ENCODE measurements at places on chromosomes 5 and 9.

DNA sequence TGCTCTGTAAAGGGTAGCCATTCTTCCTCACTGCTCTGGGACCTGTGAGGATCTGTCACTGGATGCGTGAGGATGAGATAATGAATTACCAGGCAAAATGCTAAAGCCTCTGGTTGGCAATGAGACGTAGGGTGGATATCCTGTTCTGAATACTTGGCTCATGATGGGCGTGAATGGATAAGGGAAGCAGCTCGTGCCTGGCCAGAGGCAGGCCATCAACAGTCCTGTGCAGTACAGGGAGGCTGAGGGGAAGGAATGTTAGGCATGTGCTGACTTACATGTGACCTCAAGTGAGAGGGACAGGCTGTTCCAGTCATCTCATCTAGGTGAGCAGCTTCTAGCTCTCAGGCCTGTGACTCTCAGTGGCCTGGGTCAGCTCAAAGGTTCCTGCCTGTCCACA, 172.8 kb downstream of the CARTPT start:
- no peak for DNase-seq

- DNase-seq: no peak
Observed at GRCh38 chr5:61289241-61289640, 42.8 kb upstream of the ZSWIM6 start.

DNA sequence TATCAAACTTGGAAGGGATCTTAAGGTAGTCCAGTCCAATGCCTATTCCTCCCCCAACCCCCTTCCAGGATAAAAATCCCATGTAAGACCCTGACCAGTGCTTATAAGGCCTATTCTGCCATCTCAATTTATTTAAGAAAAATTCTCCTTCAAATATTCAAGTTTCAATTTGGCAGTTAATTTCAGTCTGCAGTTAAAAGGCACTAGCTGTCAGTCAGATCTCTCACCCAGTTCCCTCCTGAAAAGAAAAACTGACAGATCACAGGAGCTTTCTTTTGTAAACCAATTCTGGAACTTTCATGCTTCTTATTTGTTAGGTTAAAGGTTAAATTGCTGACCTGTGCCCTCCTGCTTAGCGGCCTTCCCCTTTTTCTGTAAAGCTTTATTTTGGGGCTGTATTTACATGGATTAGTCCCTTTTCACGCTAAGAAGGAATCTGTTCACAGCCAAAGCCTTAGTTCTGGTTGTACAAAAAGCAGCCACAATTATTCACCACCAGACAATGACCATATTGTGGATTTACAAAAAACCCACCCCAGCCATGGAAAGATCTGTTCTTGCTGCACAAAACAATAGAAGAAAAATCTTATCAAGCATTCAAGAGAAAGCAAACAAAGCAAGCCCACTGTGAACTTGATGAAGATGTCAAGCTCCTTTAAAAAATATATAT, 68.7 kb downstream of the DENND1A start:
- DNase-seq: no peak

- no peak for DNase-seq
Observed at GRCh38 chr5:73617510-73618279, 8.3 kb upstream of the ARHGEF28 start.

DNA sequence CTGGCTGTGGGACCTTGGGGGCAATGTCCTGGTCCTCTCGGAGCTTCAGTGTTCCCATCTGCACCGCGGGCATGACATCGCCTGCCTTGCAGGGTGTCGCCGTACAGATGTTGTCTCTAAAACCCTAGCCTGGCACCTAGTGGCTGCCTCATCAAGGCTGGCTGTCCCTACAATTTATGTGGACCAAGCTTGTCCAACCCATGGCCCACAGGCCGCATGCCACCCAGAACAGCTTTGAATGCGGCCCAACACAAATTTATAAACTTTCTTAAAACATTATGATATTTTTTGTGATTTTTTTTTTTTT, 18.3 kb upstream of the ASS1 start:
- no peak for DNase-seq

DNA sequence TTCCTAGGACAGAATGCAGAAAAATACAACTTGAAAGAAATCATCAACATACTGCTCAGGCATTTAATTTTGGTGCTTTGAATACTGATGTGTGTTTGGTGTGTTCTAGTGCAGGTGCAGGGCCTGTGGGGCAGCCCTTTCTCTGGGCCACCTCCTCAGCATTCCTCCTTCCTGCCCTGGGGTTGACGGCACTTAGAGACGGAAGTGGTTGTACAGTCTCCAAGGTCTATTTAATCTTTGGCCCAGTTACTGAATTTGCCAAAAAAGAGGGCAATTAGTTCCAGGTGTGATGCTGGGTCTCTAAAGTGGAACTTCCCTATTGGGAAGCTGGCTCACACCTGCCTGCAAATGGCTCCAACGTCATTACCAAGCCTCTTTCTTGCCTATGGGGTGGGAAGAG, 269.0 kb downstream of the SH3GL2 start:
- no peak for DNase-seq

- DNase-seq: no peak
Observed at GRCh38 chr9:121486043-121486442, 13.6 kb downstream of the GGTA1 start.

DNA sequence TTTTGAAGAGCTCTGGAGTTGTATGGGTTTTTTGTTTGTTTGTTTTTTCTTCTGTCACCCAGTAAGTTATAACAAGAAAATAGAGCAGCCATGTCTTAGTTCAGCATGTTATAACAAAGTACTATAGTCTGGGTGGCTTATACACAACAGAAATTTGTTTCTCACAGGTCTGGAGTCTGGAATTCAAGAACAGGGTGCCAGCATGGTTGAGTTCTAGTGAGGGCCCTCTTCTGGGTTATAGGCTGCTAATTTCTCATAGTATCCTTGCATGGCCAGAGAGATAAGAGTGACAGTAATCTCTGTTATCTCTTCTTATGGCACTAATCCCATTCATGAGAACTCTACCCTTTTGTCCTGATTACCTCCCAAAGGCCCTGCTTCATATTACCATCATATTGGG, 114.7 kb downstream of the GIN1 start:
- DNase-seq: no peak

- no peak for DNase-seq
Observed at GRCh38 chr9:135962696-135963307, 1.6 kb upstream of the UBAC1 start.

DNA sequence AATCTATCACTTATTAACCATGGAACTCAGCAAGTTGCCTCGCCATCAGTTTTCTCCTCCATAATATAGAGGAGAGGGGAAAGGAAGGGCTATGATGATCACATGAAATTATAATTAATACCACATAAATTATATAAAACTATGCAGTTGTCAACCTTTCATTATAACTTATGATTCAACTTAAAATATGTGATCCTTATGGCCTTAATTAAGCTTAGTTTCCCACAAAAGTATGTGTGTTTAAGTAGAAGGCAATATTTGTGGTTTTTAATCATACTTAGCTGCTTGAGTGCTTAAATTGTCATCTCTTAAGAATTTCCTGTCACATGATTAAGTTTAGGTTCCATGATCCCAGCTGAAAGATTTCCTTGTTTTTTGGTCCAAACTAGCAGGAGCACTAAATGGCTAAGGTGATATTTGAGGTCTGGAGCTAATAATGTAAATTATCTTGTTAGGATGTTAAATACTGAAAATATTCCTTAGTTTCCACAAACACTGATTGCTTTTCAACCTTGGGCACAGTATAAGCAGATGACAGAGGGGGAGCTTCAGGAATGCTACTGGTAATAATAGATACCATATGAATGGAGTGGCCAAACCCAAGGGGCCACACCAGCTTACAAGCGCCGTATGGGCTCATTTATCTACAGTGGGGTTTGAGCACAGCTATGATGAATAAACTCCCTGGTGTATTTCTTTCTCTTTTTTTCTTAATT, 26.4 kb upstream of the F2R start:
- no peak for DNase-seq

DNA sequence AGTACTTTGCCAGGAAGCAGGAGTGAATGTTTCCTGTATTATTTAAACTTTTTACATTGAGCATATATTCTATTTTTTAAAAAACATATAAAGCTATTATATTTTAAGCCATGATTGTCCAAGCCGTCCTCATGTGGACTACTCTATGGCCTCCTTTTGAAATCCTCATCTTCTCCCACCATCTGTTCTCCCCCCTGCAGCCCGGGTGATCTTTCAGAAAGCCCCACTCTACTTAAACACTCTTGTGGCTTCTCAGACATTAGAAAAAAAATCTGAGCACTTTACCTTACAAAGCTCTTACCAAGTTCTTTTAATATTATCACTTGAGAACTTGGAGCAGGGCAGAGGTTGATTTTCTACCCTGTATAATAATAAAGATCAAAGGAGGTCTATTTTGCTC, 95.4 kb downstream of the CAVIN4 start:
- DNase-seq: no peak

GRCh38 chr5:6193310-6193709, 185.0 kb downstream of the MED10 start:
- no peak for DNase-seq

GRCh38 chr5:113179156-113179555, 202.6 kb downstream of the DCP2 start:
- no peak for DNase-seq

- DNase-seq: no peak
Observed at GRCh38 chr5:143395638-143396352, 7.7 kb downstream of the NR3C1 start.

DNA sequence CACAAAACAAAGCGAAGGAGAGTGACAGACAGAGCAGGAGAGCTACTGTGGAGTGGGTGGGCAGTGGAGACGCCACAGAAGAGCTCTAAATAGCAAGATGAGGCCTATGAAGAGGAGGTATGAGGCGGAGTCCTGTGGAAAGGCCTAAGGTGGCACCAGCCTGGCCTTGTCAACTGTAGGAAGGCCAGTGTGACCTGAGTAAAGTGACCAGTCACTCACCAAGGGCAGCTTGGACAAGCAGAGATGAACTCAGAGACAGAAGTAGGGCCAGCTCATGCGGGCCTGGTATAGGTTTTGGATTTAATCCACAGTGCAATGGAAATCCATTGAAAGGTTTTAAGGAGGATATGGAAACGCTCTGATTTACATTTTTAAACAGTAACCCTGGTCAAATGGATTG, 23.8 kb upstream of the SH3RF2 start:
- no peak for DNase-seq

DNA sequence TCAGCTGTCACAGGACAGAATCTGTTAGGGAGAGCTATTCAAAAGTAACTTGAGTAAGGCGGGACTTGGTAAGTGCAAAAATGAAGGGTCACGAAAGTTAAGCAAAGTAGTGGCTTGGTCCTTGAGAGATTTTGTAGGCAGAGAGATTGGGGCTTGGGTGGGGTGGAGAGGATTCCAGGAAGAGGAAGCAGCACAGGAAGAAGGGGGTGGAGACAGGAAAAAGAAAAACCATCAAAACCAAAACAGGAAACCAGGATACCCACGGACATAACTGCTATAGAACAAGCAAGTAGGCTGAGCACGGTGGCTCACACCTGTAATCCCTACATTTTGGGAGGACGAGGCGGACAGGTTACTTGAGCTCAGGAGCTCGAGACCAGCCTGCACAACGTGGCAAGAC, 3.7 kb downstream of the ROPN1L start:
- no peak for DNase-seq

- no peak for DNase-seq
Observed at GRCh38 chr9:136981588-136982231, 1.1 kb upstream of the LCNL1 start.

- no peak for DNase-seq
Observed at GRCh38 chr5:55763746-55764420, 26.0 kb downstream of the DDX4 start.

DNA sequence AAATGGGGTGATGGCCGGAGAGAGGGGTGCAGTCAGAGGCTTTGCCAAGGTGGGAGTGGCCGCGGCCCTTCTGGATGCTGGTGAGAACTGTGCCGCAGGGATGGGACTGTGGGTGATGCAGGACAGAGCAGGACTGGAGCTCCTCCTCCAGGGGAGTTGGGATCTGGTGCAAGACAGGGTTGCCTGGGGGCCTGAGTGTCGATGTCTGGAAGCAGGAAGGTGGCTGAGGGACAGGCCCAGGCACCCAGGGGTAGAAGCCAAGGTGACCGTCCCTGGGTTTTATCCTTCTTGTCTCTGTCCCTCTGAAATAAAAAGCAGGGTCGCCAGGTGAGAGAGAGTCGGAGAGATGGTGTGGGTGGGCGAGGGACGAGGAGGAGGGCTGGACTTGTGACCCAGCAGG, 89.1 kb upstream of the IER5L start:
- DNase-seq: no peak

DNA sequence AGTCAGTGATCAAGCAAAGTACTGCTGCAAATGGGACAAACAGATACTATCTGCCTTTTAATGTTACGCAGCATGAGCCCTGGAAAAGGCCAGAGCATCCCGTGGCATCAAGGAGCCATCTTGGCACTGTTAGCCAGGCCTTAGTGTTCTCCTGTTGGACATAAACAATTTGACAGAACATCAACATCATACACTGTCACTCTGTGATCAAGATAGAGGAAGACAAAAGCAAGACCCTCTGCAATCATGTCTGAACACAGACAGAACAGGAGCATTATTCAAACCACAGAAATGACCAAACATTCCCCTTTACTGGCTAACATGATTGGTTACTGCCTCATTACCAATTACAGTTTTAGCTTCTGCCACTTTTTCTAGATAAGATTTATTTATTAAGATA, 21.2 kb upstream of the ROPN1L start:
- DNase-seq: no peak

DNA sequence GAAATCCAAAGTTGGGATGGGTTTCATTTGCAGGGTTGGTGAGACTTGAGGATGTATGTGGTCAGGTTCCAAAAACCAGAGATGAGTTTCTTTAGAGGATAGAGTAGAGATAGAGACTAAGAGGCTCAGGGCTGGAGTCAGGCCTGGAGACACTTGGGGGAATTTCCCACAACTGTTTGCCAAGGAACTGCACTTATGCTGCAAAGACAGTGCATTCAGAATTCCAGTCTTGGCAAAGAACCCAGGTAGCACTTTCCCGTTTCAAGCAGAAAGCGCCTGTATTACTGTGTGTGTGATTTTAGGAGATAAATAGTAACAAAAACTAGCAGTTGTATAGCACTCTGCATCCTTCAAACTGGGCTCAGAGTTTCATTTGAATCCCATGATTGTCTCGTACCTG, 55.4 kb downstream of the SNCAIP start:
- DNase-seq: no peak

DNA sequence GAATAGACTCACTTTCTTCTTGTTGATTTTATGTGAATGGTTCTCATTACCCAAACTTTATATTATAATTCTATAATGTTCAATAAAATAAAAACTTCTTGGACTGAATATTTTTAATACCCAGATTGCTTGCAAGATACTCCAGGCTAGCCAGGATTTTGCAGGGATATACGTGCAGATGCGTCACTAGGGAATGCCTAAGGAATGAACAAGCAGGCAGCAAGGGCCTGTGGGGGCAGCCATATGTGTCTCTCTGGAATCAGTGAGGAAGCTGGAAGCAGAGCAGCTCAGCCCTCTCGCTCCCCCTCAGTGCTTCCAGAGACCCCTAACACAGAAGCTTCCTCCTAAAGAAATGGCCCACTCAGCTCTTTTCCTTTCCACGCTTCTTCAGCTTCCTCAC, 457.4 kb downstream of the CCDC171 start:
- no peak for DNase-seq

GRCh38 chr9:82565188-82565969, 497.6 kb downstream of the RASEF start:
- no peak for DNase-seq

Data from left renal cortex interstitium (tissue), 4 donors.